ENCODE measurements at places on chromosomes 4 and X.
A peak's percentile ranks its signal among the peaks of the same experiment; 100 is the strongest.

- no peak for DNase-seq
- no peaks in the 10 kb centered on the region for H3K36me3 ChIP-seq
- no peak overlapping the region for H3K4me3 ChIP-seq
- no peaks in the 10 kb centered on the region for H3K4me1 ChIP-seq
Measured at GRCh38 chr4:6549445-6549844, 25.5 kb upstream of the MAN2B2 start.

- H3K4me3 ChIP-seq: no peak overlapping the region
- H3K27ac ChIP-seq: no peak overlapping the region
- no peaks in the 10 kb centered on the region for H3K4me1 ChIP-seq
- no peaks in the 10 kb centered on the region for H3K36me3 ChIP-seq
- no peaks in the 10 kb centered on the region for H3K27me3 ChIP-seq
- no peak for DNase-seq
Measured at GRCh38 chrX:112163906-112164305, 81.3 kb upstream of the TRPC5 start.

DNA sequence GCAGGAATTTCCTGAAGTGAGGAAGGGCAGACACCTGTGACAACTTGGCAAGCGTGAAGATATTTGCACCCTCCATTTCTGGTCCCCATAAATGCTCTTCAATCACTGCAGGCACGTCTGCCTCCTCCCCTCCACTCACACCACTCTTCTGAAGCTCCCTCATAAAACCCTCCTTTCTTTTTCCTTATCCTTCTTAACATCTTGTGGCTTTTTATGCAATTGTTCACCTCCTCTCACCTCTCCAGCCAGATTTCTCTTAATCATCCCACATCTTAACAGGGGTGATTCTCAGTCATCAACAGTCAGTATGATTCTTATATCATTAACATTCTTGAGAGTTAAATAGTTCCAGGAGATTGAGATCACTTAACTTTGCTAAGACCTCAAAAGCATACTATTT lies 277.4 kb downstream of the SPRY1 start:
- DNase-seq: no peak
- peak overlapping the region; percentile 68 for H3K27ac ChIP-seq
- H3K4me3 ChIP-seq: no peak overlapping the region
- H3K4me1 ChIP-seq: peaks cover 7% of the 10 kb centered on the region

DNA sequence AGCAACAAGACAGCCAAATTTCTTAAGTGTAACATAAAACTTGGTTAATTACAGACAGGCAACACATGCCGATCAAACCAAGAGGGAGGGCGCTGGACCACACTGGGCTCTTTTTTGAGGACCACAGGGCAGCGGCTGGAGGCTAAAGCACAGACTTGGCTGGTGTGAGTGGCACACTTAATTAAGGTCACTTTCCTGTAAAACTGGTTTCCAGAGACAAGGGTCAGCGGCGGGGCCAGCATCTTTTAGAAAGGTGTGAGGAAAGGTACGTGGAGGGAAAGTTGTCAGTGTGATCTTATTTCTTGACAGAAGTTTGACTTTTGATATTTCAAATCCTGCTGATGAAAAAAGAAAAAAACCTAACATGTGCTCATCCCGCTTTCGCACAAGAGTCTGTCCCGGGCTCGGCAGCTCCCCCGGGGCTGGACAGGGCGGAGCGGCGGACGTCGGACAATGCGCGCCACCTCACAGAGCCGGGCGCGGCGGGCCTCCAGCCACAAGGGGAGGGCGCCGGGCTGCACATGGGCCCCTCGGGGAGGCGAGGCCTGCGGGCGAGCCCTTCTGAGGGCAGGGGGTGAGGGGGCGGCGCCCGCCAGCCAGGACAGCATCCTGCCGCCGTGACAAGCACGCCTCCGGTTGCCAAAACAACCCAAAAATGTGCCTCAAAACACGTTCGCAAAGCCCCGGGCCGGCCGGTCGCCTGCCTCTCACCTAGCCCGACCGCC lies 660 bp upstream of the HSPA4L start:
- peak overlapping the region; percentile 81 for H3K4me3 ChIP-seq
- peaks cover 2% of the 10 kb centered on the region for H3K4me1 ChIP-seq
- peak overlapping the region; percentile 82 for H3K27ac ChIP-seq

DNA sequence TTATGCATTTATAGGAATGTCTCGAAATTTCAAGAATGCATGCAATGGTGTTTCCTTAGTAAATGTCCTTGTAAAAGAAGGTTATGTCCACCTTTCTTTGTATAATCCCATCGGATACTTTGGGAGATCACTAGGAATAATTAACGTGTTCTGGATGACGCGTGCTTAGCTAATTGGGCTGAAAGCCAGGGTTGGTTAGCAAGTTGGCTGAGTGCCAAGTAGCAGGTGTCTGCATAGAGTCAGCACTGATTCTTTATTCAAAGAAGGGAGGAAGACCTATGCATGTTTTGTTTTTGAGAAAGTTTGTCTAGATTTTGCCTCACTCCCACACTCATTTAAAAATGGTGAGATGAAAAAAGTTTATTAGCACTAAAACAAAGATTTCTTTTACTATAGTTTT lies 144.6 kb downstream of the SOX3 start:
- no peaks in the 10 kb centered on the region for H3K27me3 ChIP-seq
- no peaks in the 10 kb centered on the region for H3K36me3 ChIP-seq
- DNase-seq: no peak
- no peak overlapping the region for H3K27ac ChIP-seq
- no peaks in the 10 kb centered on the region for H3K4me1 ChIP-seq

- H3K4me1 ChIP-seq: no peaks in the 10 kb centered on the region
- H3K36me3 ChIP-seq: no peaks in the 10 kb centered on the region
- DNase-seq: no peak
- no peak overlapping the region for H3K27ac ChIP-seq
- H3K27me3 ChIP-seq: no peaks in the 10 kb centered on the region
- H3K4me3 ChIP-seq: no peak overlapping the region
Measured at GRCh38 chrX:124981420-124981819, 338.3 kb upstream of the TEX13C start.

DNA sequence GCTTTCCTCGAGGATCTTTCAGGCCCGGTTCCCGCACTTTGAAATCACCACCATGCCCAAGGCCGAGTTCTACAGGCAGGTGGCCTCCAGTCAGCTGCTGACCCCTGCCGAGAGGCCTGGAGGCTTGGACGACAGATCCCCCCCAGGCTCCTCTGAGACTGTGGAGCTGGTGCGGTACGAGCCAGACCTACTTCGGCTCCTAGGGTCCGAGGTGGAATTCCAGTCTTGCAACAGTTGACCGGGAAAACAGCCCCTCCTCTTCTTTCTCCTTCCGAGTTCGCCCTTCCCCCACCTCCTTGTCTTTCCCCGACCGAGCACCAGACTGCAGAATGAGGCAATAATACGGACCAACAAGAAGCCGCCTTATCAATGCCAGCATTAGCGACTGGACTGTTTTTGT lies 54.4 kb downstream of the ELF4 start:
- no peak overlapping the region for H3K27ac ChIP-seq
- no peak overlapping the region for H3K4me3 ChIP-seq
- H3K4me1 ChIP-seq: peaks cover 4% of the 10 kb centered on the region
- DNase-seq: no peak
- peaks cover 19% of the 10 kb centered on the region for H3K36me3 ChIP-seq

DNA sequence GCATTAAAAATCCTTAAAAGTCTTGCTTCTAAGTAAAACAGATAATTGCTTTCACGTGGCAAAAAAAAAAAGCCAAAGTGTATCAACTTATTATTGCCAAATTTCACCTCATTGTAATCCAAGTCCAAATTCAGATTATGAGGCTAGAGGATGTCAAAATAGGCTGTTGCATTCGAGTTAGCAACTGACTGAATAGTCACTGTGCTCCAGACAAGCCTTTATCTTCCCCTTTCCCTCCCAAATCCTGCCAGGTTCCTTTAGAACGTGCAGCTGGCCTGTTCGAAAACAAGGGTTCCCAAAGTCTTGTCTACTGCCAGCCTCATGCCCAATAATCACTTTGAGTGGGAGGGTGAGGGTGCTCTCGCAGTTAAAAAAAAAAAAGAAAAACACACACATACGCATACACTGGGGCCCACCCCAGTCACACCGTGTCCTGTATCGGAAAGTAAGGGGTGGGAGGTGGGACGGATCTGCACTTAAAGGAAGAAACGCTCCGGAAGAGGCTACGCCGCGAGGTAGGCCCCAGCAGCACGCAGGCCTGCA lies 603 bp downstream of the MAD2L1 start:
- H3K27me3 ChIP-seq: no peaks in the 10 kb centered on the region
- peak overlapping the region; percentile 95 for H3K27ac ChIP-seq
- peak overlapping the region; percentile 76 for H3K4me3 ChIP-seq
- H3K4me1 ChIP-seq: peaks cover 44% of the 10 kb centered on the region
- peaks cover 12% of the 10 kb centered on the region for H3K36me3 ChIP-seq

- no peaks in the 10 kb centered on the region for H3K36me3 ChIP-seq
- DNase-seq: no peak
- H3K27me3 ChIP-seq: no peaks in the 10 kb centered on the region
Measured at GRCh38 chr4:122959981-122960610, 37.7 kb upstream of the NUDT6 start.

All from Panc1 (cell line).